ENCODE measurements at places on chromosomes 3 and 15.
A peak's percentile ranks its signal among the peaks of the same experiment; 100 is the strongest.

DNA sequence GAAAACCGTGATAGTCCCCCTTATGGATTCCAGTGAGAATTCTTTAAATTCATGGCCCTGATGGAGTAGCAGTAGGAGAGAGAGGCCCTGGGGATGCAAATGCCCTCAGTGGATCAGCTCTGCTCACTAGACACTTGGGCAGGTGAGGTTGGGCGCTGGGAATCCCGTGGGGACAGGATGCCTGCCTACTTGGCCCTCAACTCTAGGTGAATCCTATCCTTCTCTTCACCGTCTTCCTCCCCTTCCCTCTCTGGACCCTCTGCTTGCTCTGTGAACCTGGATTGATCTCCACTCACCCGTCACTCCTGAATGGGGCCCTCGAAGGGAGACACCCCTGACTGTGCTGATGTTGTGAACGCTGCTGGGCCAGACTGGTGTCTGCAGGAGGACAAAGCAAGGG lies 77.4 kb downstream of the SEC22A start:
- no peaks in the 10 kb centered on the region for H3K4me1 ChIP-seq
- H3K4me3 ChIP-seq, result no peak overlapping the region
- no peak for DNase-seq

GRCh38 chr3:17730318-17730967 lies 12.0 kb downstream of the TBC1D5 start:
- peaks cover 9% of the 10 kb centered on the region for H3K4me1 ChIP-seq
- H3K27me3 ChIP-seq, result no peaks in the 10 kb centered on the region
- no peaks in the 10 kb centered on the region for H3K36me3 ChIP-seq

DNA sequence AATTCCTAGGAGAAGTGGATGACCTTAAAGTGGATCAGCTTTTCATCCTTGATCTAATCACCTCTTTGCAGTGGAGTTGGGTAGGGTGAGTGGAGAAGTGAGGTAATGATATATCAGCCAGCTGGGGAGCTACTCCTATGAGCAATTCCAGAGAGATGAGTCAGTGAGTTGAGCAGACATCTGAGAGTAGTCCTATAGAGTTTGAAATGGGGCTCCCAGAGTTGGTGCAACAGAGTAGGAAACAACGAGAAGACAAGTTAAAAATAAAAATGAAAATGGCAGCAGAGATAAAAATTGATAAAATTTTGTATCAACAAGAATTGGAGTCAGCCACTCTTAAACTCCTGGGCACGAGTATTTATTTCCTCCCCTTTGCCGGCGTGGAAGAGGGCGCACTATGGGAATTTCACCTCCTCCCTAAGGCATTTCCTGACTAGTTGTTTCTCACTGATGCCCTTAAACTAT lies 150.8 kb upstream of the DPH6 start:
- no peak overlapping the region for H3K27ac ChIP-seq
- H3K27me3 ChIP-seq, result no peaks in the 10 kb centered on the region
- DNase-seq, result no peak
- H3K36me3 ChIP-seq, result no peaks in the 10 kb centered on the region

DNA sequence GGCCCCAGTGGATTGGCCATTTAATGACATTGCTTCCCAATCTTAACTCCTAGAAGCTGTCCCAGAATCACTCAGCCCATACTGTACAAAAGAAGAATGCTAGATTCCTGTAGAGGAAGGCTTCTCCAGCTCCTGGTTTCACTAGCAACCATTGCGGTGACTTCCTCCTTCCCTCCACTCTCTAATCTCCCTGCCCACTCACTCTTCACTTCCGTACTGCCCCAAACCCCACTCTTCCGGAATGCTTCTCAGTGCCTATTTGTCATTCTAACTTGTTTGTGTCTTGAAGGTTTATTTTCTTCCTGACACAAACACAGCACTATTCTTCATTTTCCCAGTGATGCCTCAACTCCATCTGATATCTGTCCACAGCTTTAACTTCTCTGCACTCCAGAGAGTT lies 97.1 kb upstream of the SPATA16 start:
- H3K27ac ChIP-seq, result no peak overlapping the region
- H3K27me3 ChIP-seq, result no peaks in the 10 kb centered on the region
- DNase-seq, result no peak
- no peaks in the 10 kb centered on the region for H3K36me3 ChIP-seq

GRCh38 chr3:155325263-155325835 lies 31.9 kb upstream of the STRIT1 start:
- H3K4me3 ChIP-seq, result peak overlapping the region; percentile 31
- no peak overlapping the region for H3K27ac ChIP-seq
- no peak for DNase-seq
- no peaks in the 10 kb centered on the region for H3K36me3 ChIP-seq
- H3K4me1 ChIP-seq, result no peaks in the 10 kb centered on the region
- H3K27me3 ChIP-seq, result no peaks in the 10 kb centered on the region

DNA sequence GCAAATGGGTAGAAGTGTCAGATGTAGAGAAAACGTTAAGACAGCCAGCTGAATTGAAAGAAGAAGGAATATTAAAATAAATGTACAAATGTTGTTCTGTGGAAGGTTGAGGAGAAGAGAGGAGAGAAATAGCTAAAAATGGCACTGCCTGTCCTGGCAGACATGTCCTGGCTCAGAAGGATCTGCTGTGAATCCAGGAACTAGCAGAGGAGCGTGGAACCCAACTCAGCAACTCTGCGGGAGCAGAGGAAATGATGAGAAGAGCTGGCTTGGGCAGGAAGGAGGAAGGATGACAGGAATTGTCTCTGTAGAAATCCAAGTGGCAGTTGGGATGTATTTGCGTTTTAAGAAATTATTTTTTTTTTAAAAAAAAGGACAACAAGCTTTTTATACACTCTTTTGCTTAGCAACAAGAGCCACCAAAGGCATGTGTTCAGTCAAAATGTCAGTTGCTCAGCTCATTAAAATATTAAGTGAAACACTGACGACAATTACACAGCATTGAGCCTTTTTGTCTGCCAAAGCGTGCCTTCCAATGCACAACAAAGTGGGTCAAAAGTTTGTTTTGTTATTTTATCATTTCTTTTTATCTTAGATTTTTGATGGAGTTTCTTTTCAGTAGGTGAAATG lies 16.1 kb downstream of the NANOGP8 start:
- H3K36me3 ChIP-seq, result no peaks in the 10 kb centered on the region
- H3K4me1 ChIP-seq, result no peaks in the 10 kb centered on the region
- no peaks in the 10 kb centered on the region for H3K27me3 ChIP-seq
- H3K27ac ChIP-seq, result no peak overlapping the region

DNA sequence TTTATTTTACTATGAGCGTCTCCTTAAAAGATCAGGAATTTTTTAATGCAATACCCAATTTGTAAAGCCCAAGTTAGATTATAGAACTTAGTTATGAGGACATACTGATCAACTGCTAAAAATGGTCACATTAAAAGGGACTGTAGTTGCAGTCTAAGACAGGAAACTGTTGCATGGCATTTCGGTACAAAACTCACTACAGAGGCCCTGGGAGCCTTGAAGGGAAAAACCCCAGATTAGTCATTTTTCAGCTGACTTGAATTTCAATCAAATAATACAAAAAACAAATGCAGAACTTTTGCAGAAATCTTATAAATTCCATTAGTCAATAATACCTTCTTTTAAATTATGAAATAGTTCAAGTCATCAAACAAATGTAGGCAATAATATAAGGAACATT lies 6.9 kb upstream of the PTX3 start:
- H3K27ac ChIP-seq, result no peak overlapping the region
- peaks cover 5% of the 10 kb centered on the region for H3K27me3 ChIP-seq
- no peaks in the 10 kb centered on the region for H3K4me1 ChIP-seq
- no peaks in the 10 kb centered on the region for H3K36me3 ChIP-seq

DNA sequence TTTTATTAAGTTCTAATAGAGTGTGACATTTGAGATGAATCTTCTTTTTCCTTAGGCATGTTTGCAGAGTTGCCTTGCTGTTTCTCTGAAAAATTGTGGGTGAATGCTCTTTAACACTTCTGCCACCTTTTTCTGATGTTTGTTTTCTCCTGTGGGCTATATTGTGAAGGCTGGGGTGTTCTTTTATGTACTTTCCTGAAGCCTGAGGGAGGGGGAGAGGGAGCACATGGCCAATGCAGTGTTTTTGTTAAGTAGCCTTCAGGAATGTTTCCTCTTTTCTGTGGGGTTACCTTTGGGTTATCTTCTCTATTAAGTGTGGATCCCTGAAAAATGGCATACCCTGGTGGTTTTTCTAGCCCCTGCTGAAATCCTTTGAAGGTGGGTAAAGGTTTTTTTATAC lies 50.2 kb downstream of the CMC1 start:
- H3K4me3 ChIP-seq, result no peak overlapping the region
- DNase-seq, result no peak
- H3K4me1 ChIP-seq, result no peaks in the 10 kb centered on the region
- no peaks in the 10 kb centered on the region for H3K36me3 ChIP-seq

- H3K27ac ChIP-seq, result no peak within 1 kb of the TSS
- no peaks in the 10 kb centered on the region for H3K27me3 ChIP-seq
- H3K4me3 ChIP-seq, result no peak within 1 kb of the TSS
- H3K4me1 ChIP-seq, result no peaks in the 10 kb centered on the region
- H3K36me3 ChIP-seq, result no peaks in the 10 kb centered on the region
These were observed at the start of gene ZBED2 for GRCh38 chr3:111595232-111595631. Gene ZBED2 (minus strand): TSS chr3:111595346. CDS start chr3:111594201, 1,145 bp downstream.

- no peaks in the 10 kb centered on the region for H3K4me1 ChIP-seq
- no peaks in the 10 kb centered on the region for H3K36me3 ChIP-seq
- H3K27me3 ChIP-seq, result no peaks in the 10 kb centered on the region
- H3K27ac ChIP-seq, result no peak overlapping the region
These were observed 40.7 kb downstream of the FSTL1 start for GRCh38 chr3:120410116-120410515.

- H3K27ac ChIP-seq, result no peak overlapping the region
- no peaks in the 10 kb centered on the region for H3K4me1 ChIP-seq
- H3K36me3 ChIP-seq, result no peaks in the 10 kb centered on the region
- H3K27me3 ChIP-seq, result no peaks in the 10 kb centered on the region
These were observed 529.0 kb downstream of the MCTP2 start for GRCh38 chr15:94760348-94760747.

GRCh38 chr15:60710656-60711055 lies 231.7 kb upstream of the ICE2 start:
- H3K36me3 ChIP-seq, result no peaks in the 10 kb centered on the region
- no peak overlapping the region for H3K4me3 ChIP-seq
- no peak for DNase-seq
- H3K27ac ChIP-seq, result no peak overlapping the region
- no peaks in the 10 kb centered on the region for H3K4me1 ChIP-seq

- no peak overlapping the region for H3K27ac ChIP-seq
- H3K27me3 ChIP-seq, result 0 out of 2 replicates have a peak, but pooled peaks cover 2% of the 10 kb centered on the region
- no peaks in the 10 kb centered on the region for H3K4me1 ChIP-seq
- no peak overlapping the region for H3K4me3 ChIP-seq
- no peaks in the 10 kb centered on the region for H3K36me3 ChIP-seq
These were observed 120.0 kb downstream of the CYP19A1 start for GRCh38 chr15:51218299-51218938.

DNA sequence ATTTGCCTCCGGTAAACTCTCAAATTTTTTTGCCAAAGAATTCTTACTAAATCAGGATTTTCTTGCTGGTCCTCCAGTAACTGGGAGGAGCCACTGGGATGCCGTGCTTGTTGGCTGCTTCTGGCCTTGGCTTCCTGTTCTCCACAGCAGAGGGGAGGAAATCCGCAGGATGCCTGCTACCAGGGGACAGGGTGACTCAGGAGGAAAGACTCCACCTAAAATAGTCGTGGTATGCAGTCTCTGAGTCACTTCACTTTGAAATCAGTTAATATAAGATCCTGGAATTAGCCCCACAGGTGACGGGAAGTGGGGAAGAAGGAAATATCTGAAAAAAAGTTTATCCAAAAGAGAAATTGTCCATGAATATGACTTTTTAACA lies 6.5 kb upstream of the TM4SF18 start:
- peak overlapping the region; percentile 27 for H3K4me3 ChIP-seq
- H3K27ac ChIP-seq, result peak overlapping the region; percentile 100
- H3K4me1 ChIP-seq, result peaks cover 31% of the 10 kb centered on the region
- no peaks in the 10 kb centered on the region for H3K36me3 ChIP-seq
- peak; percentile 99 for DNase-seq

- no peaks in the 10 kb centered on the region for H3K27me3 ChIP-seq
- H3K27ac ChIP-seq, result no peak overlapping the region
- no peak for DNase-seq
- no peaks in the 10 kb centered on the region for H3K36me3 ChIP-seq
- H3K4me1 ChIP-seq, result 0 out of 2 replicates have a peak, but pooled peaks cover 4% of the 10 kb centered on the region
- no peak overlapping the region for H3K4me3 ChIP-seq
These were observed 28.3 kb upstream of the ARL14 start for GRCh38 chr3:160648701-160649100.

GRCh38 chr3:143236226-143236964 lies 116.8 kb downstream of the CHST2 start:
- no peaks in the 10 kb centered on the region for H3K36me3 ChIP-seq
- no peak overlapping the region for H3K4me3 ChIP-seq
- no peaks in the 10 kb centered on the region for H3K4me1 ChIP-seq

GRCh38 chr3:78277220-78277619 lies 1237.3 kb downstream of the ROBO2 start:
- no peak for DNase-seq
- H3K4me1 ChIP-seq, result no peaks in the 10 kb centered on the region
- H3K36me3 ChIP-seq, result no peaks in the 10 kb centered on the region

- H3K4me3 ChIP-seq, result no peak overlapping the region
- DNase-seq, result no peak
- H3K4me1 ChIP-seq, result no peaks in the 10 kb centered on the region
- H3K27me3 ChIP-seq, result no peaks in the 10 kb centered on the region
- H3K36me3 ChIP-seq, result no peaks in the 10 kb centered on the region
These were observed 37.5 kb downstream of the SERPINI1 start for GRCh38 chr3:167772992-167773391.

DNA sequence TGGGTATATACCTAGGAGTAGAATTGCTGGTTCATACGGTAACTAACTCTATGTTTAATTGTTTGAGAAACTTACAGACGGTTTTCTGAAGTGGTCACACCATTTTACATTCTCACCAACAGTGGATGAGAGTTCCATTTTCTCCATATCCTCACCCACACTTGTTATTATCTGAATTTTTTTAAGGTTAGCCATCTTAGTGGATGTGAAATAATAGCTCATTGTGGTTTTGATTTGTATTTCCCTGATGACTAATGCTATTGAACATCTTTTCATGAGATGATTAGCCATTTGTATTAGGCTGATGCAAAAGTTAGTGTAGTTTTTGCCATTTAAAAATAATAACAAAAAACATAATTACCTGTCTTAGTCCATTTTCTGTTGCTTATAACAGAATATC lies 18.6 kb downstream of the CSTA start:
- no peak for DNase-seq
- no peak overlapping the region for H3K27ac ChIP-seq
- no peaks in the 10 kb centered on the region for H3K27me3 ChIP-seq
- H3K4me3 ChIP-seq, result no peak overlapping the region

- no peak overlapping the region for H3K4me3 ChIP-seq
- no peak overlapping the region for H3K27ac ChIP-seq
- H3K27me3 ChIP-seq, result no peaks in the 10 kb centered on the region
- DNase-seq, result no peak
These were observed 193.0 kb upstream of the RARB start for GRCh38 chr3:25235031-25235430.

DNA sequence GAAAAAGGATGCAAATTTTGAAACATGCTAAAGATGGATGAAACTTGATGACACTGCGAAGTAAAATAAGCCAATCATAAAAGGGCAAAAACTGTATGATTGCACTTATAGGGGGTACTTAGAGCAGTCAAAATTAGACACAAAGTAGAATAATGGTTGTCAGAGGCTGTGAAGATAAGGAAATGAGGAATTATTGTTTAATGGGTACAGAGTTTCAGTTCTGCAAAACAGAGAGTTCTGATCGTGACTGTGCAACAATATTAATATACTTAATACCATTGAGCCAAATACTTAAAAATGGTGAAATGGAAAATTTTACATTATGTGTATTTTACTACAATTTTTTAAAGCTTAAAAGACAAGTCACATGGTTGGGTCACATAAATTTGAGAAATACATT lies 35.1 kb downstream of the UBE3A start:
- DNase-seq, result no peak
- H3K4me3 ChIP-seq, result no peak overlapping the region
- no peaks in the 10 kb centered on the region for H3K27me3 ChIP-seq
- no peak overlapping the region for H3K27ac ChIP-seq
- peaks cover 2% of the 10 kb centered on the region for H3K4me1 ChIP-seq
